ENCODE measurements at places on chromosomes 12 and 14. TPM values are rescaled to one million over a fixed set of nuclear protein-coding genes. Genes with fewer than 3 reads are reported as not detected.

Gene LDHB
- total RNA-seq, result 2,159 TPM

Gene CD27
- not detected for total RNA-seq

- DNase-seq, result no peak
Observed at GRCh38 chr12:10491766-10492165, 13.9 kb upstream of the EIF2S3B start.

DNA sequence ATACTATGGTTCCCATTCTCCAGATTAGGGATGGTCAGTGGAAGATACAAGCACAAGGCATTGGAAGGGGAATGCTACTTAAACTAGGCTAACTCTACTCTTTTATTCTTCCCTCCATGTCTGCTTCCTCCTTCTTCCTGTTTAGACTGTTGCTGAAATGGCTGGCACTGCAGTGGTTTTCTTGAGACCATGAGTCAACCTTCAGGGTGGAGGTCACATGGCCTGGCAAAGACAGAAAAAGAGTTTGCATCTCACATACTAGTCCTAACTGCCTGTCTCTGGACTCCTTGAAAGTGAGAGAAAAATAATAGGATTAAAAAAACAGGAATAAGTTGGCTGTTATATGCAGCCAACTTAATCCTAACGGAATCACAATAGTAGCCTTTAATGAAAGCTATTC is 37.0 kb downstream of the ALDH1L2 start:
- DNase-seq, result no peak

GRCh38 chr12:11085419-11085818 is 6.7 kb downstream of the TAS2R43 start:
- DNase-seq, result no peak

Data from SK-MEL-5 (cell line).